Activated CD8-positive, alpha-beta memory T cell treated with anti-CD3 and anti-CD28 coated beads, Interleukin-2, amount 50 U/mL, for 4 hours (primary cell): ENCODE measurements at places on chromosomes 13 and 19.

DNA sequence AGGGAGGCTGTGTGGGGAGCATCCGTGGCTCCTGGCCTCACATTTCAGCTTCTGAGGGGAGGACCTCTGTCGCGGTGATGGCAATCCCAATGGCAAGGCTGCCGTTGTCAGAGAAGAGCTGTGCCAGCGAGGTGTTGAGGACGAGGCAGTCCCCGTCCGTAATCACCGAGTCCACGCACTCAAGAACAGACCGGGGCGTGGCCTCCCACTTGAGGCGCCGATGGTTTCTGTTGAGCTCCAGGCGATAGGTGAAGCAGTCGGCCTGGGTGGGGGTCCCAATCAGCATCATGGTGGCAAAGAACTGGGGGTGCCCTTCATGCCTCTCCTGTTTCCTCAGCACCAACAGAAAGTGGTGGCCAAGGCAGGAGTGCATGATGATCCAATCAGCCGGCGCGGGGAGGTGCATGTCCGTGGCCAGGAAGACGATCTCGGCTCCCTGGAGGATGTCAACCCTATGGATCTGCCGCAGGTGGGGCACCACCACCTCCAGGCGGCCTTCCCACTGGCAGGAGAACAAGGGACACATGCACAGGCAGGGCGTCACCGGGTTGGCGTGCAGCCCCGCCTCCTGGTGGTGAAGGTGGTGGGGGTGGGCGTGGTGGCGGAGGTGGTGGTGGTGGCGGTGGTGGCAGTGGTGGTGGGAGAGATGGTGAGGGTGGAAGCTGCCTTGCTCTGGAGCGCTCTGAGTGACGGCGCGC is 68.1 kb downstream of the SIAH3 start:
- no peak for DNase-seq

DNA sequence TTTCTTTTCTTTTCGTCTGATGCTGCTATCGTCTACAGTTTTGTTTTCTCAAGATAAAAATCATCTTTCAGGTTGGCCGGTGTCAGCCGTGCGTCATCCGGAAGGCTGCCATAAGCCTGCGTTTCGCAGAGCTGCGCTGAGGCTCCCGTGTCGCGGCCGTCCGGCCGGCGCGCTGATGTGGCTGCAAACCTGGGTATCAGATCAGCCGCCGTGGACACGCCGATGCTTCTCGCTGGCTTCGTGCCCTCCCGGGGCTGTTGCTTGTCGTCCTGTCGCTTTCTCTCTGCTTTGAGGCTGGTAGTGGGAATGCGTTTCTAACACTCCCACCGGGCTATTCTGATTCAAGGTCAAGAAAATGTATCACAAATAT is 45.9 kb upstream of the TFDP1 start:
- no peak for DNase-seq

DNA sequence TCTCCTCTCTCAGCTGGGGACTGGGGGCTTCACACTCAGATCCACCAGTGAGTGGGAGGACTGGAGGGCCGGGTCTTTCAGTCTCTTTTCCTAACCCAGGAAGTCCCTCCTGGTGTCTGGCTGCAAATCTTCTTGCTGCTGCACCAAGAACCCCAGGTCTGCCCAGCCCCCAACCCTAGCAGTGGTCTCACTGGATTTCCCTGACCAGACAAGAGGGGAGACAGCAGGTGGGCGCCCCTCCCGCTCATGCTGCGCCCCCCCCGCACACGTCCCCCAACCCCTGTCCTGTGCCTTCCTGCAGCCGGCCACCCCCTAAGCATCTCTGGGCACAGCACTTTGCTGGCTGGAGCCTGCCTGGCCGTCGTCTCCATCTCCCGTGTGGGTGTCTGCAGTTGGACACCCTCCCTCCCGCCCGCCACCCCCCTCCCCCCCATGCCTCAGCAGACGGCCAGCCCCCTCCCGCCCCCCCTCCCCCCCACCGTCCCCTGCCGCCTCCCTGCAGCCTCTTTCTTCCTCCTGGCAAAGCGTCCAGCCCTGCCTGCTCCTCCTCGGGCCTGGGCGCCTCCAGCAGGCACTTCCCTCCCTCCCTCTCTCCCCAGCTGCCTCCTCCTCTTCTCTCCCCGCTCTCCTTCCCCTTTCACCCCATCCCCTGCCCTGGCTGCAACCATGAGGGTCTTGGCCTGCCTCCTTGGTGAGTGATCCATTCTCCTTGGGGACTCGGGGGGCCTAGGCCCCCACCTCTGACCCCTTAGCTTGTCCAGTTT is at the start of gene SSC5D:
TSS of gene SSC5D (plus strand) at position 513 of the 764 bp plus-strand sequence. CDS start at position 667, 154 bp downstream.
- DNase-seq: no peak

GRCh38 chr13:76522083-76522755 is 364.0 kb downstream of the KCTD12 start:
- no peak for DNase-seq

DNA sequence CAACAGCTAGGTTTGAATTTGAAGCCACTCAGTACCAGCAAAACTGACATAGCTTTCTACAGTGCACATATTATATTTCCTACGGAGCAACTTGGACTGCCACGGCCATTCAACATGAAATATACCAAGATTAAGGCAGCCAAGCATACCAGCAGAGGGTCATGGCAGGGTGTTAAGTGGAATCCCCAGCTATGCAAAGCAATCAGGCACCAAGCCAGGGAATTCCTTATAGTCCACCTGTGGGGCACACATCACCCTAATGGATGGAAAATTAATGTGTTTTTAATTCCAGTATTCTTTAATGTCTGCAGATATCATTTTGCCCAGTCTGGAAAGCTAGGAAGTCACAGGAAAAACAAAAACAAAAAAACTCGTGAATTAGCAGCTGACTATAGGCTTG is 1190.3 kb downstream of the EFNB2 start:
- DNase-seq: no peak

DNA sequence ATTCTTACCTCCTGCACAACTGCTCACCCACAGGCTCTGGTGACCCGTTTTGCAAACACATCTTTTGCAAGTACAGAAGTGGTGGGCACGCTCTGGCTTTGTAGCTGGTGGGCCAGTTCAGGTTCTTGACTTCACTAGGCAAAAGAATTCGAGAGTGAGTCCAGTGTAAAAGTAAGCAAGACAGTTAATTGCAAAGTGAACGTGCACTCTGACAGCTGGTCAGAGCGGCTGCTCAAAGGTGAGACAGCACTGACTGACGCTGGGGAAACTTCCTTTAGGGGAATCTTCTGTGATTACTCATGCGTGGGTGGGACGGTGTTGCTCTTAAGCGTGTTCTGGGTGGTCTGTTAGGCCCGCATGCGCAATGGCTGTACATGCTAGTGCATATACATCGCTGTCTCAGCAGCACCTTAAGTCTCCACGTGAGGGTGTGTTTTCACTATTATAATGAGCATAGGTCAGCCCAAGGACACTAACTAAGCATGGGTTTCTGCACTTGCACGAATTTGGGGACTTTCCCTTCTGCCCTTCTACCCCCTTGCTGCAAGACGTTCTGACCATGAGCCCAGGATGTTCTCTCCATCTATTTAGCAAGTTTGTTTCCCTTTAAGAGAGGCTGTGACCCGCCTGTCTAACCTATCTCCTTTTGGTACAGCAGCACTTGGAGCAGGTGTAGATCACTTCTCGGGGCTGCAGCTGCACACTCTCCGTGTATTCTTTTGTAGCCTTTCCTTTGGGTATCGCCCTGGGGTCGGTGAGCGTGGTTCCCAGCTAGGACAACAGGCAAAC is 30.2 kb upstream of the CD33 start:
- DNase-seq: no peak

- DNase-seq: no peak
Measured at GRCh38 chr13:106096661-106097092, 438.8 kb downstream of the EFNB2 start.

DNA sequence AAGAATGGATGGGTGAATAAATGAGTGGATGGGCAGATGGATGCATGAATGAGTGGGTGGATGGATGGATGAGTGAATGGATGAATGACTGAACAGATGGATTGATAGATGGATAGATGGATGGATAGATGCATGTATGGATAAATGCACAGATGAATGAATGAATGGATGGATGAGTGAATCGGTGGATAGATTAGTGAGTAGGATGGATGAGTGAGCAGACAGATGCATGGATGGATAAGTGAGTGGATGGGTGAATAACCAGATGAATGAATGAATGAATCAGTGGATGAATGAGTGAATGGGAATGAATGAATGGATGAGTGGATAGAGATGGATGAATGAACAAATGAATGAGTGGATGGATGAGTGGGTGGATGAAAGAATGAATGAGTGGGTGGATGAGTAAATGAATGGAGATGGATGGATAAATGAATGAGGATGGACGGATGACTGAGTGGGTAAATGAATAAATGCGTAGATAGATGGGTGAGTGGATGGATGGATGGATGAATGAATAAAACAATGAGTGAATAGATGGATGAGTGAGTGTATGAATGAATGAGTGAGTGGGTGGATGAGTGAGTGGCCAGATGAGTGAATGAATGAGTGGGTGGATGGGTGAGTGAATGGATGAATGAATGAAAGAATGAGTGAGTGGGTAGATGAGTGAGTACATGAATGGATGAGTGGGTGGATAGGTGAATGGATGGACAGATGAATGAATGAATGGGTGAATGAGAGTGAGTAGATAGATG is 13.0 kb downstream of the GAS6 start:
- DNase-seq: no peak

DNA sequence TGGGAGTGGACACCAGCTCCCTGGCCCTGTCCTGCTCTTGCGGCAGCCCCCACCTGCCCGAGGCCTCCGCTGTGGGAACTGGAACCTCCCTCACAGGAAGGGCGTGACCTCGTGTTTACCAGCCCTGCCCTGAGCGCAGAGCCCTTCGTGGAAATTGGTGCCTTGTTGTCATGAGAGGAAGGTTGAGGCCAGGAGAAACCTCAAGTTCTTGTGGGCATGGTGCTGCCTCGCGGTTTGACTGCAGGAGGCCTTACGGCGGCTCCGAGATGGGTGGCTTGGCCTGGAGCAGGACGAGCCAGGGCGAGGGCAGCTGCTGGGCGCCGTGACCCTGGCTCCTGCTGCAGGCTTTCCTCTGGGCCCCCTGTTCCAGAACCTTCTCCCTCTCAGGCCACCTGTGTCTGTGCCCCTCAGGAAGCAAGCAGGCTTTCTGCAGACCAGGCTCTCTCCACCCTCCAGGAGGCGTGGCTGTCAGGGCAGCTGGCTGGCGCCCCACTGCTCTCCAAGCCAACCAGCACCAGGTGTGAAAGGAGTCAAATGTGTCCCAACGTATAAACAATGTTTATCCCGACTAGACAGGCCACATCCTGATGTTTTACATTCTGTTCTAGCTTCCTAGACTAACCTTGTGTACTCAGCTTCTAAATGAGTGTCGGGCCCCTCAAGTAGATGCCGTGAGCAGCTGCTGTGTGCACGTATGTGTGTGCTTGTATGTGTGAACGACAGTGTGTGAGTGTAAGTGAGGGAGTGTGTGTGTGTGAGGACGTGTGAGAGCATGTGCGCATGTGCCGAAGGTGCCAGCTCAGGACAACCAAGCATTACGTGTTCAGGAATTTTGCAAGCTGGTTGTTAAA is 10.4 kb upstream of the RASA3 start:
- DNase-seq: peak; percentile 60

- DNase-seq: peak; percentile 70
Measured at GRCh38 chr13:40271931-40272775, 394.3 kb downstream of the FOXO1 start.

- DNase-seq: no peak
Measured at GRCh38 chr13:41004875-41005693, 14.0 kb downstream of the ELF1 start.

DNA sequence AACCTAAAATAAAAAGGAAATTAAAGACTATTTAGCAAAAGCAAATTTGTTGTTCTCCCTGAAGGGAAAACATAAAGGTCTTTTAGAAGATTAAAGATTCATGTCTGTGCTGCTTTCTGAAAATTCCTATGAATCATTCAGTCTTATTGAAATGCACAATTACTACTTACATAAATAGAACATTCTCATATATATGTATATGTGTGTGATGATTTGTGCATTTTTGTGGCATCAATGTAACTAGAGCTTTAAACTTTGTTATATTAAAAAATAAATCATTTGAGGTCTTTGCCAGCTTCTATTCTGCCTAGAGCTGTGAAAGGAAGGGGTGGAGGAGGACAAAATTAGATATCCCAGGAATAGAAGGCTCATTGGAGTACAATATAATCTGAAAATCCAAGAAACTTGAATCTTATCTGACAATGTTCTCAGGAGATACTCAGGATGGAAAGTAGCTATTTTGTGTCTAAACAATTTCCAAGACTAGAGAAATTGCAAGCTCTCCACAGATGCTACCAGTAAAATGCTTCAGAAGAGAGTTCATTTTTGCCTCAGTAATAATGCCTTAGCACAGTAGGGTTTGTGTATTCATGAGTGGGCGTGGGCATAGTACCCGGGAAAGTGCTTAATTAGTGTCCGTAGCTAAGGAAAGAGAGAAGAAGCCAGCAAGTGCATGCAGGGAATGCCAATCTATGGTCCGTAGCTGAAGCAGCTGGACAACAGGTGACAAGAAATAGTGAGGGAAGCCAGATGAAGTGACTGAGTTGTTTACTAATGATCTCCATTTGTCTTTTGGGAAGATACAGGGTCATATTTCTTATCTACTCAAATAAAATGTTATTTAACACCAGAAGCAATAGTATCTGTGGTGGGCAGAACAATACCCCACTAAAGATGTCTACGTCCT is 395.5 kb upstream of the NBEA start:
- DNase-seq: no peak

DNA sequence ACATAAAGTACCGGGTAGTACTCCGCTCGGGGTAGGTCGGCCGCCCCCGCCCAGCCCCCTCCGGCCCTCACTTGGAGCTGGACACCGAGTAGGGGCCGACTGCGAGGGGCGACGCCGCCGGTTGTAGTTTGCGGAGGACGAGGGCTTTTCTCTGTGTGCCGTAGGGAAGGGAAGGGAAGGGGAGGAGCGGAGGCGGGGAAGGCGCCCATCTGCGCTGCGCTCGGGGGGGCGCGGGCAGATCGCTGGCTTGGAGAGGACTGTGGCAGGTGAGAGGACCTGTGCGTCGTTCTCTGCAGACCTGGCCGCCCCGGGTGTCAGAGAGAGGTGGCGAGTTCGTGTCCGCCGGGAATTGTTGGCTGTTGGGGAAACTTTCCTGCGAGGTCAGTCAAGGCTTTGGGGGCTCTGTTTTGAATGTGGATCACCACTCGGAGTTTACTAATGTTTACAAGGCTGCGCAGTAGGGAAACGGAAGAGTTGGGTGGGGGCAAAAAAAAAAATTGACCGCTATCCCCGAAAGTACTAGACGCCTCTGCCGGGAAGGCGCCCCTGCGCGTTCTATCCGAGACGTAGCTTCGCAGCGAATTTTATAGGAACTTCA is 1.4 kb downstream of the ING1 start:
- peak; percentile 48 for DNase-seq

- DNase-seq: no peak
Measured at GRCh38 chr19:49210901-49211451, 53.4 kb downstream of the TRPM4 start.
